Stimulated activated CD8-positive, alpha-beta memory T cell treated with anti-CD3 and anti-CD28 coated beads, Interleukin-2, amount 100 ng/mL, for 1 hour (primary cell): ENCODE measurements at places on chromosomes 5 and 9.
A peak's percentile ranks its signal among the peaks of the same experiment; 100 is the strongest.

GRCh38 chr5:126926187-126926586 lies 104.2 kb downstream of the MARCHF3 start:
- no peak for DNase-seq

DNA sequence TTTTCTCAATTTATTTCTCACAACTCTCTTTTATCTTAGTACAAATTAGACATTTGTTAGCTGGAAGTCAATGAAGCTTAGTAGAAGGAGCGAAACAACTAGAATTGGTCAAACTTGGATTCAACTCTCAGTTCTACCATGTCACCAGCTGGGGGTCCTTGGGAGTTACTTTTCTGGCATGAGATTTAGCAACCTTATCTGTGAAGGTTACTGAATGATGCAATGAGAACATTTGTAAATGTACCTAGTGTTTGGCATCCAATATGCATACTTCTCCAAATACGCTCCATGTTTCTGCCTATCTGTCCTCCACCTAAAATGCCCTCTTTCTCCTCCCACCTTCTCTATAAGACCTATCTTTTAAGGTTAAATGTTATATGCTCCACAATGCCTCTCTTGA lies 6.3 kb downstream of the HNRNPA0 start:
- no peak for DNase-seq

DNA sequence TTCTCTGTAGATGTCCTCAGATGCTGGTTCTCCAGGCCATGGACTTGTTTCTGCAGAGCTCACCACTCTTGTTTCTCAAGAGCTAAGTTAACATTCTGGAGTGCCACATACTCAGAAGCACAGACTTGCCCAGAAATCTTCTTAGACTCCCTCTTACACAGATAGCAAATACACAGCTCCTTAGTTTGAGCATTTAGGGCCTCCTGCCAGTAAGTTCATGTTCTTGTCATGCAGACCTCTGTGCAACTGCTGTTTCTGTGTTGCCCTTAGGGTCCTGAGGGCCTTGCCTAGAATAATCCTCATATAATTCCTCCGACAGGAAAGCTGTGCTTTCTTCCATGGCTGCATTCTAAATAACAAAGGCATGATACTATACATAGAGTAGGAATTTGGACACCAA lies 1.3 kb upstream of the PTPDC1 start:
- DNase-seq: no peak

GRCh38 chr9:72280913-72281500 lies 84.0 kb downstream of the ZFAND5 start:
- DNase-seq: peak; percentile 39

DNA sequence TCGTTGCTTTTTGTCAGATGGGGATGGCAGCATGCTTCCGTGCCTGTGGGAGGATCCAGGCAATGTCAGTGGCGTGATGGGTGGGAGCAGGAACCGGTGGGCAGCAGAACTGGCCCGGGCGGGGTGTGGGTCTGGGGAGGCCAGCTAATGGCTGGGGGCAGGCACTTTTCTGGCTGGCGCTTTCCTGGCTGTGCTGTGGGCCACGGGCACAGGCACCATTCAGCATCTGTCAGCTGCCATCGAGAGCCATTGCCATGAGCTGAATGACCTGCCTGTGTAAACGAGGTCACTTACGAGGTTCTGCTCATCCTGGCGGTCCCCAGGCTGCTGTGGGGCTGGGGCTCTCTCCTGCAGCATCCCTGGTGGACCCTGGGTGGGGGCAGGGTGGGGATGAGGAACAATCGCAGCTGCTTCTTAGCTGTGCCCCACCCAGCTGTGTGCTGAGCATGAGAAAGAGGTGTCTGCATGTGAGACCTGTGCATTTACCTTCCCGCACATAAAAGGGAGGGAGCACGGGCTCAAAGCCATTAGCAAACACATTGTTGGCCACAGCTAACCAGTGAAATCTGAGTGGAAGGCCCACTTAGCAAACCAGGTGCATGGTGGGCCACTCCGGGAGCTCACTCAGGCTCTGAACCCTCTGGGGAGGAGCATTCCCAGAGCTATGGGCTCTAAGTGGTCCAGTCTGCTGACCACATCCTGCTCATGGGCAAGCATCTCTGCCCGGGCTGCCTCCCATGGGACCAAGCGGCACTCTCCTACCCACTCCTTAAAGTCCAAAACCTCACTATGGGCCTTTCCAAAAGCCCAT lies 41.3 kb upstream of the OLFM1 start:
- no peak for DNase-seq

GRCh38 chr9:71781391-71781790 lies 13.1 kb upstream of the CEMIP2 start:
- no peak for DNase-seq

DNA sequence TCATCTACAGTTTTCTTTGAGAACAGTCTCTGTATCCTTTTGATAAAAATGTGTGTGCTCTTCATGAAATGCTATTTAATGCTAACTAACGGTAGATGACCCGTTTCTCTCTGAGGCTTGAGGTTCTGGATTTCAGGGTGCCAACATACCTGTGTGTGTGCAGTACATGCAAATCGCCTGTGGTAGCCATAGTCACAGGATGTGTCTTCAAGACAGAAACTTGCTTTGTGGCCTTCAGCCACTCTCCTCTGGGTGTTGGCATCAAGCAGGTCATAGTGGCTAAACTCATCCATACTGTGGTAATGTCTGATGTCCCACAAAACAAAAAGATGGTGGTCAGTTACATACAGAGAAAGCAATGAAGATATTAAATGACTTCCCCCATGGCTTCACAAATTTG lies 4.2 kb downstream of the LOX start:
- no peak for DNase-seq

DNA sequence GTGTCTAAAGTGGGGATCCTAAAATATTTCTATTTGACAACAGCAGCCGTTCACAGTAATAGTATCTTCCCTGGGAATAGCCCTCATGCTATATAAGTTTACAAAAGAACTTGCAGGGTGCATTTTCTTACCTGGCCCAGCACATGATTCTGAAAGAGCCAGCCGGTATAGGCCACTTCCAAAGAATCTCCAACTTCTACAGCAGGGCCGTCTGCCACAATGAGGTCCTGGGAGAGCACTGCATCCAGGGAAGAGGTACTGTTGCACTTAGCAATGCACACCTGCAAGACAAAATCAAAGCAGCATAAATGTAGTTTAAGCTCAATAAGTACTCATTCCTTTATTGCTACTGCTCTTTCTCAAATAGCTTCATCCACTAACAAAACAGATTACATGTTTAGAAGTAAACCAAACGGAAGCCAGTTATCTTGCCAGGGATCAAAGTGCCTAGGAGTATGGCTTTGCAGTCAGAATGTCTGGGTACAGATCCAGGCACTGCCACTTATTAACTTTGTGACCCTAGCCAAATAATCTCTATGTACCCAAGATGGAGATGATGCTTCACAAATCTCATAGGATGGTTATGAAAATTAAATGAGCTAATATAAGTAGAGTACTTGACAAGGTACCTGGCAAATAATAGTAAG lies 21.3 kb downstream of the FKBP15 start:
- DNase-seq: no peak

DNA sequence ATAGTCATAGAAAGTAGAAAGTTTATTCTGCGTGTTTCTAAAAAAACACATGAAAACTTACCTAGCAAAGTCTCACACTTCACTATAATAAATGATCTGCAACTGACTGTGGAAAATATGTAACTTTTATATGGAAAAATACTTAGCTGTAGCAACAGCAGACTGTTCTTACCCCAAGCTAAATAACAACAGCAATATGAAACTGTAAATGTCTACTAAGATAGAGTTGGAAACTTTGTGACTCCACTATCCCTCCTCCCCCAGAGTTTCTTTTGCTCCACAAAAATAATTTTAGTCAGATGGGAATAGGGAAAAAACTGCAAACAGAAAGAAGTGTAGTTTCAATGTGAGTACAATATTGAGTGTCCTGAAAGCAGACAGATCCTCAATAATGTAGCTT lies 21.0 kb downstream of the MLLT3 start:
- DNase-seq: no peak

DNA sequence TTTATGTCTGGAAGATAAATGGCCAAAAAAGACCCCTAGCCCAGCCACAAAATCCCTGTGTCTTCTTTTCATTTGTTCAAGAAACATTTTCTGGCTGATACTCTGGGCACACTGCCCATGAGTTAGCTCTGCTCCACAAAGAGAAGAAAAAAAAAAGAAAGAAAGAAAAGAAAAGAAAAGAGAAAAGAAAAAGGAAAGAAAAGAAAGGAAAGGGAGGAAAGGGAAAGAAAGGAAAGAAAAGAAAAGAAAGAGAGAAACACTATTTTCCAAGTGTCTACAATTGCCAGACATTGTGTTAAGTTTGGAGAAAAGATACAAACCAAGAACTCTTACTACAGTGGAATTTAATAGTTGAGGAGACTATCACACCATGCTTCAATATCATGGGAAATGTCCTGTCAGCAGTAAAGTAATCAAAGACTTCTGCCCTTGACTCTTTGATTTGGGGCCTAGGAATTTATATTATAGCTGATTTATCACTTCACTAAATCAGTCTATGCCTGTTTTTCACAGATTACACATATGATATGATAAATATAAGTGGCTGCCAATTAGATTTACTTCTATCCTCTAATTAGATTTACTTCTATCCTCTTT lies 3.0 kb downstream of the TRMO start:
- DNase-seq: no peak

DNA sequence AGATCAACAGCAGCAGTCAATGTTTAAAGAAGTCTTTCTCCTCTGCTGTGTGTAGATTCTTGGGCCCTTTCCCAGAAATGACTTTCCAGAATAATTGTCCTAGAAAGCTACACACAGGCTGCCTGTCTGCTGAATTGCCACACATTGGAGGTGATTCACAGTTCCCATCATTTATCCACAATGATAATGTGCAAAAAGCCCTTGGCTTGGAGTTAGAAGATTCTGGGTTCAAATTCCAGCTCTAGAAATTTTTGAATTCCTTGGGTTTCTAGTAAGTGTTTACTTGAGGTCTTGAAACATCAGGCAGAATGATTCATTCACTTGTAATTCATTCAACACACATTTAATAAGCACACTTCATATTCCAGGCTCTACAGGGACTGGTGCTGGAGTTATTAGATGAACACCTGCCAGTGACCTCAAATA lies 28.6 kb upstream of the EPB41L4B start:
- no peak for DNase-seq

- no peak for DNase-seq
Observed at GRCh38 chr9:133460405-133461175, 812 bp downstream of the CACFD1 start.
